ENCODE measurements at places on chromosomes 7 and 10.

DNA sequence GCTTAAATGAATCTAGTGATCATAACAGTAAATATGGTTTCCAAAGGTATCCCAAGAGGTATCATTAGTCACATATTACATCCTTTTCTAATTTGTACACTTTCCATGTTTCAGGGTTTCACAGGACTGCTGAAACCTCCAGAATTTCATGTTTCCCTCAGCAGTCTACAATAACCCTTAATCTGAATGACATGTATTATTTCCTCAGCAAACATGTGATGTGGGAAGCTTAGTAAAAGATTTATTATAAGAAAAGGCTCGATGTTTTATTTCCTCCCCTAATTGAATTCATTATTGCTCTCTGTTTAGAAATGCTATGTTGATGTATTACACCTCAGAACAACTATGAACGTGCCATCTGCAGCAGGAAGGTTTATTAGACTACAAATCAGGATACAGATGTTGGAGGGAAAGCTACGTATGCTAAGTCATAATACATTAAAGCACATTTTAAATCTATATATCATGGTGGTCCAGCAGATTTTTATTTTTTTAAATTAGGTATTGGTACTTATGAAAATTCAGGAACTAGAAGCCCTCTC, 52.5 kb upstream of the SKAP2 start:
- DNase-seq = no peak

- DNase-seq = no peak
These were observed 151.5 kb upstream of the TARP start for GRCh38 chr7:38424750-38425463.

- no peak for DNase-seq
These were observed 54.4 kb downstream of the ITGB8 start for GRCh38 chr7:20385126-20385525.

- DNase-seq = no peak
These were observed 19.7 kb downstream of the ESYT2 start for GRCh38 chr7:158809596-158809995.

GRCh38 chr7:104371216-104371979, 43.0 kb downstream of the LHFPL3 start:
- DNase-seq = no peak

GRCh38 chr10:35854661-35855060, 212.6 kb upstream of the FZD8 start:
- no peak for DNase-seq

GRCh38 chr7:9945857-9946256, 1027.8 kb upstream of the PHF14 start:
- DNase-seq = no peak

DNA sequence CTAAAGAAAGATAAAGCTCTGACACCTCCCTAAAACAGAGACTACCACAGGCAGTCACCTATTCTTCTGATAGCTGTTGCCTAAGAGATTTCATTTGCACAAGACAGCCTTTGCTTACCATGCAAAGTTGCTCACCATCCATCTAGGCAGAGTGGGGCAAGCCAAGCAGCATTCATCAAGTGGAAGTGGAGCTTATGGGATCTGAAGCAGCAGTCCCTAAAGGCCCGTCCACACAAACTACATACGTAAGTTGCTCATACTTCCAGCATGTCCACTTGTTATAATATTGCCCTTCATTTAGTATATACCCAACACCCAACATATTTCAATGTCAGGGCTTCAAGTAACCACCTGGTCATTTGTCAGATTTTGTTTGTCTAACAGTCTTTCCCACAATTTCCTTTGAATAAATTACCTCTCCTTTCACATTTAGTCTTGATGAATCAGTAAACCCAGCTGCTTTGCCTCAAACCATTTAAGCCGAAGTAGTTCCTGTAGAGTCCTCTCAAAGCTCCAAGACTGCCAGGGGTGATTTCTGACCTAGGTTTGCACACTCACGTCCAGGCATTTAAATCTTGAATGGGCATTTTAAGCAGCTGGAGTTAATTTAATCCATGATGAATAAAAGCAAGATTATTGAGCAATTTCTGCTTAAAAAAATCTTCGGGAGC, 67.9 kb downstream of the ATAD1 start:
- DNase-seq = no peak

DNA sequence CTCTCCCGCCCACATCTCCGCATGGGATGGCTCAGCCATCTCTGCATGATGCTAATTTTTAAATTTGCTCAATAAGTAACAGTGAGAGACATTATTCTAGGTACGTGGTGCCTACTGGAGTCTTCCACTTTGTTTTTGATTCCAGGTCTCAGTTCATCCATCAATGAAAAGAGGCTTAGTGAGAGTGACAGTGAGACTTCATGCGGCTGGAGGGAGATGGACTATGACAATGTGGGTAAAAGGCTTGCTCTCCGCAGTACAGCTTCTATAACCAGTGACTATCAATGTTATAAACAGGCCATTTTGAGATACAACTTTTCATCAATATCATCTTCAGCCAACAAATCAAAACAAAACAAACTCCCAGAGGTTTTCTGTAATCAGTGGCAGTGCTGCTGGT, 563.4 kb upstream of the MKI67 start:
- DNase-seq = no peak

DNA sequence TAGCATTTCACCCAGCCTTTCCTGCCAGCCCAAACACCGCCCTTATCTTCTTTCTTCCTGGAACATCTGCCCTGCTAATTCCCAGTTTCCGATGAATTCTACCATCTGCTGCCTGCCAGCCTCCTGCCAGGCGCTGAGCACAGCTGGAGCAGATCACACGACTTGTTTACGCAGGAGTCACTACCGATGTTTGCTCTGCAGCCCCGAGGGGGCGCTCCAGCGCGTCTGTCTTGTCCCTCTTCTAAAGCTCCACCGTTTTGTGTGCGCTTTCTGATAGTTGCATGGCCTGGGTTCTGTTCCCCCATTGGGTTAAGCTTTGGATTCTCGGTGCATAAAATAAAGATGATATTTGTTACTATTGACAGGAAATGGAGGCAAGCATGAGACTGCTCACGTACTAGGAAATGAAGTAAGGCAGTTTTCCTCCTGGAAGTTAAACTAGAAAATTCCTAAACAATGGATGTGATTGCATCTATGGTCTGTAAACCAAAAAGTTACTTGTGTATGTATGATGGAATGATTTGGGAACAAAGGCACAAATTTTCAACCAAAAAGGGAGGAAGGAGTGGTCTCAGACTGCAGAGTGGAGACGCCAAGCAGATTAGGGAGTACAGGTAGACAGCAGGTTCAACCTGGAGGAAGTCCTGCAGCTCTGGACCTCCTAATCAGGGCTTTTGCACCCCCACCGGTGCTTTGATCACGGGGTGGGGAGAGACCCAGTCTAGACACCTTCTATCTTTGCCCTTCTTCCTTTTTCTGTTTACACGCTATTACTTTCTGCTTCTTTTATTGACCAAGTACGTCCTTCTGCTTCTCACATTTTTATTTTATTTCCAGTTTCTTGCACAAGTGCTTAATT, 2.2 kb upstream of the RBM17 start:
- DNase-seq = peak; percentile 79

DNA sequence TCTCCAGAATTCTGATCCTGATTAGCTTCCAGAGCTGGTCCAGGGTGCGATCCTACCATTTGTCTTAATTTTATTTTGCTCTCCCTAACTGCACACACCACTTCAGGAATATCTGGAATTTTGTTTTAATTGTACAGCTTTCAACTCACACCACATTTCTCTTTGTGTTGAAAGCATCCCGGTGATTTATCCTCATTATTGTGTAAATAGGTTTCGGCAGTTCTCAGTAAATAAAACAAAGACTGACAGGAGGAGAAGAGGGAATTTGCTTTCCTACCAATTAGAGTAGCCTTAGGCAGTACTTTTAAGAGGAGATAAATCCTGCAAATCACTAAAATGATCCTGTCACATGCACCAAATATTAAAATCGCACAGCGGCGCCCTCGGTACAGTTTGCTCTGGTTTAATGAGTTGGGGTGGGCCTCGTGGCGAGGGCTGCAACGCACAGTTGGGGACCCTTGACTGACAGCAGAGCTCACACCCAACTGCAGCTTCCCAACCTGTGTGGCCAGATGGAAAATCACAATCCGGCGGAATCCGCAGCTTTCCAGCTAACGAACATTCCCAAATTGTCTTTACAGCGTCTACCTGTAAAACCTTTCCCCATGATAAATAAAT, 62.6 kb downstream of the EBF3 start:
- DNase-seq = no peak

DNA sequence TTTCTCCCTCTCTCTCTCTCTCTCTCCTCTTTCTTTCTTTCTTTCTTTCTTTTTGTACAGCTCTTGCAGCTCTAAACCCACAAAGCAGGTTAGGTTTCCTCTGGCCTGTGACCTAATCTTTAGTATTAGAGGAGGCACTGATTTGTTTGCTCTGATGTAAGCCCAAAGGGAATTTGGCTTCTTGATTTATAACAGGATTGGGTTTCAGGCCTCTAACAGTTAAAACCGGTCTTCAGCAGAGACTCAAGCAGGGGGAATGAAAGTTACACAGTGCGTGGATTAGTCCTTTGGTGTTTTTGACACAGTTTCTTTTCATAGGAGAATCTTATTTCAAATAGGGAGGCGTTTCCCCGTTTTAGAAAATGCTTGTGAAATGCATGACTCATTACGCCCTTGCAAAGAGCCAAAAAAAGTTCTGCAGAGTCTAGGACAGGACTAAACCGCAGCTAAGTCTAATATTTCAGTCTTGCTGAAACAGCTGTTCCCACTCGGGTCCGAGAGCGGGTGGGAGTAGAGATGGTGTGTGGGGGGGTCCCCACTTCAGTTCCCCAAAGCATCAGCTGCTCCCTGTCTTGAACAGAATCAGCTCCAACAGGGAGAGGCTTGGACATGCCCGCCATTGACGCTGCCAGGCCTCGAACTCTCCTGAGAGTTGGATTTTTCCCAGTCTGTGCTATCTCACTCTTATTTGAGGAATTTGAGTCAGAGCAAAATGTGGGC, 296.5 kb upstream of the PITRM1 start:
- DNase-seq = no peak

GRCh38 chr10:29751240-29751639, 116.5 kb upstream of the SVIL start:
- no peak for DNase-seq

GRCh38 chr10:106278383-106278782, 886.1 kb downstream of the SORCS1 start:
- no peak for DNase-seq

DNA sequence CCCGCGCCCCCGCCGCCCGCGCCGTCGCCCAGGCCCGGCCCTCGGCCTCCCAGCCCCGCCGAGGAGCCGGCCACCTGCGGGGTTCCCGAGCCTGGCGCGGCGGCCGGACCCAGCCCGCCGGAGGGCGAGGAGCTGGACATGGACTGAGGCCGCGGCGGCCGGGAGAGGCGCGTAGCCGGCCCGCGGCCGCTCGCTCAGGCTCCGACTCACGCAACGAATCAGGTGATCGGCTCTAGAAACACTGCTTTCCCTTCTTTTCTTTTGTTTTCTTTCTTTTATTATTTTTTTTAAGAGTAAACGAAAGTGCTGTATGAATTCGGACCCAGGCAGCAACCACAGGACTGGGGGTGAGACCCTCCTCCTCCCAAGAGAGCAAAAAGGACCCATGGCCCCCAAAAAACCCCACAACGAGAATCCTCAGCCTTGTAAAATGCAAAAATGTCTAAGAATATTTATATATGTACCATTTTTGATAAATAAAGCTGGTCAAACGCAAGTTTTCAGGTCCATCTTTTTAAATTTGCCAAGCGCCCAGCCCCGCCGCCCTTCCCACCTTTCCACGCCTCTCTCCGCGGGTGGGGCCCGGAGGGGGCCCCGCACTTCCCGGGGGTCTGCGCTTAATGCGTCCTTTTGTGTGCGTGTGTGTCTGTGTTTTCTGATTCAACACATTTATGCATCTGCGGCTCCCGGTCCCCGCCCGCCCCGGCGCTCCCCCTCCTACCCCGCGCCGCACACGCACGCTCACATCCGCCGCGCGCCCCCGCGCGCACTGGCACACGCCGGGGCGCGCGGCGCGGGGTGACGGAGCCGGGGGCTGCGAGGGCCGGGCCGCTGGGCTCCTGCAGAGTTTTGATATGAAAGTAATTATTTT, 4.4 kb downstream of the UNCX start:
- DNase-seq = no peak

All from activated effector memory CD4-positive, alpha-beta T cell treated with Interleukin-2 at 50 U/mL for 16 hours (primary cell).